Inflammatory macrophage treated with lipopolysaccharide for 1 hour (primary cell): ENCODE measurements at places on chromosomes 16 and 17.

- no peak for DNase-seq
These were observed 77.1 kb downstream of the MRM3 start for GRCh38 chr17:859061-859823.

DNA sequence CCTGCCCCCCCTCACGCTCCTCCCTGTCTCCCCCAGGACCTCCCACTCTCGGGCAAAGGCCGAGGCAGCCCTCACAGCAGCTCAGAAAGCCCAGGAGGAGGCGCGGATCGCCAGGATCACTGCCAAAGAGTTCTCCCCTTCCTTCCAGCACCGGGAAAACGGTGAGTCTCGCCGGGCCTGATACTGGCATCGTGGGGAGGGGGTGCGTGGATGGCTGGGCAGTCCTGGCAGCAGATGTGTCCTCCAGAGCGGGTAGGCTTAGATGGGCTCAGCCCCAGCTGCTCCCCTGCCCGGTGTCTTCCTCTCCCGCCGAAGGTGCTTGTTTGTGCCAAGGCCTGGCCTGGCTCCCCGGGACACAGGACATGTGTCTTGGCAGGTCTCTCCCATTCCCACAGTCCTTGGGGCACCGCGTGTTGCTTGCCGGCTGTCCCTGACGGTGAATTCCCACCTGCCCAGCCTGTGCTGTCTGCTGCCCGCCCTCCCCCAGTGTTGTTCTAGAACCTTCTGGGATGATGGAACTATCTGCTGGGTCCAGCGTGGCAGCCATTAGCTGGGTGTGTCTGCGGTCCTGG is 81.6 kb downstream of the KLHDC4 start:
- no peak for DNase-seq

- no peak for DNase-seq
These were observed 3.7 kb upstream of the PER1 start for GRCh38 chr17:8155996-8156245.

DNA sequence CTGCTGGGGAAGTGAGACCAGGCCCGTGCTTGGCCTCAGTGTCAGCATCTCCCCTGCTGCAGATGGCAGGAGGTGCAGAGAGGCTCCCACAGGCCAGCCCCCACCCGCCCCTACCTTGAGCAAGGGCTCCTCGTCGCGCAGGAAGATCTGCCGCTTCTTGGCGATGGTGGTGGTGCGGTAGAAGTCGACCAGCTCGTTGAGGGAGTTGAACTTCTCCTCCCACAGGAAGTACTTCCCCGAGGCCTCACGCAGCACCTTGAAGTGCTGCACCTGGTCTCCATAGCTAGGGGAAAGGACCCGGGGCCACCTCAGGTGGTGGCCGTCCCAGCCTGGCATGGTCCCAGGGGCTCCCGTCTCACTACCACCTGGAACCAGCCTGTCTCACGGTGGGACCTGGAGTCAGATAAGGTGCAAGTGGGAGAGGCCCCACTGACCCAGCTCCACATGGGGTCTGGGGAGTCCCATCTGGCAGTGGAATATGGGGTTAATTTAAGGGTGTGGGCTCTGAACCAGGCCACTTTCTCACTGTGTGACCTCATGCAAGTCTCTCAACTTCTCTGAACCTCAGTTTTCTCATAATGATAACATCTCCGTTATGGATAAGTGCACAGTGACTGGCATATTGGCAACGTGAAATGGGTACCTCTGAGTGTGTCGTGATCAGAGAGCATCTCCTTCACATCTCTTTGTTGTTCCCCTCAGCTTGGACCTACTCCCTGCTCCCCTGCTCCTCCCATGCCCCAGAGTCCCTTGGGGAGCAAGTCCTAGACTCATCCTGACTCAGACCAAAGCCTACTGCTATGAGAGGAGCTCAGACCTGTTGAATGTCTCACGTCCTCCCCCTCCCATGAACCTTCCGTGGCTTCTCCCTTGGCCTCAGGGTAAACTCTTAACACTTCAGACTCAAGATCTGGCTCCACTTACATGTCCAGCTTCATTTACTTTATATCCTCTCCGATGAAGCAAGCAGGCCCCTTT is 19.8 kb upstream of the FAM83G start:
- no peak for DNase-seq

- DNase-seq = peak; percentile 39
These were observed 18.2 kb downstream of the DNAH17 start for GRCh38 chr17:78558989-78559388.

- DNase-seq = no peak
These were observed 14.5 kb upstream of the RASL10B start for GRCh38 chr17:35716897-35717465.

DNA sequence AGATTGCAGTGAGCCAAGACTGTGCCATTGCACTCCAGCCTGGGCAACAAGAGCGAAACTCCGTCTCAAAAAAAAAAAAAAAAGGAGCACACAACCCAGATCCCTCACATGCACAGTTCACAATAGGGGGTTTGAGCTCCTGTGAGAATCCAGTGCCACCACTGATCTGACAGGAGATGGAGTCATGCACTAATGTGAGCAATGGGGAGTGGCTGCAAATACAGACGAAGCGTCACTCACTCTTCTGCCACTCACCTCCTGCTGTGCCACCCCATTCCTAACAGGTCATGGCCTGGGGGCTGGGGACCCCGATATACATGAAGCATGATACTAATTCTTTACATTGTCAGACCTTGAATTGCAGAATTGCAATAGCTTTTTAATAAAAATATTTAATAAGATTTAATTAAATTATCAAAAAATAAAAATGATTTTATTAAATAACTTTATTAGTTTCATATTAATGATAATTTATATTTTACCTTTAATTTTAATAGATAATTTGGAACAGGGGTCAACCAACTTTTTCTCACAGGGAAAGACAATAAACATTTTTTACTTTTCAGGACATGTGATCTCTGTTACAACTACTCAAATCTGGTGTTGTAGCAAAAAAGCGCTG is 171.4 kb downstream of the COPRS start:
- DNase-seq = no peak

DNA sequence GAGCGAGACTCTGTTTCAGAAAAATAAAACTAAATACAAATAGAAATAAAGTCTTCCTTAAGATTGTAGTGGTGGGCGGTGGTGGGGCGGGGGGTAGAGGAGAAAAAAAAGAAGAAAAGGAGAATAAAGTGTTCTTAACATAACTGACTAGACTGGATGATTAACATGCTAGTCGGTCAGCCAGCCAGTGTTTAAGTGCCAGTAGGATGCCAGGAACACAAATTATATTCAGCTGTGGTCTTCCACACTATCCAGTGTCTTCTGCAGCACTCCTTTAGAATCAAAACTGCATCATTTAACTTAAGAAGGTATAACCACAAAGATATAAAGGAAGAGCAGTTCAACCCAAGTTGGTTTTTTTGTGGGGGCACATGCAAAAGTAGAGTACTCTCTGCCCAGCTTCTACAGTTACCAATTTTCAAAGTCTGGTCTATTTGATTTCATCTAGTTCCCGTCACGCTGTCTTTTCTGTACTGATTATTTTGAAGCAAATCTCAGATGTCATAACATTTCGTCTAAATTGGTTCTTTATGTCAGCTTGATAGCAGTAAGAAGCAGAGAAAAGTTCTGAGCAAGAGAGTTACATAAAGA is 15.8 kb downstream of the HEATR3 start:
- DNase-seq = no peak

GRCh38 chr17:58402047-58402446 is 15.3 kb downstream of the RNF43 start:
- DNase-seq = no peak

DNA sequence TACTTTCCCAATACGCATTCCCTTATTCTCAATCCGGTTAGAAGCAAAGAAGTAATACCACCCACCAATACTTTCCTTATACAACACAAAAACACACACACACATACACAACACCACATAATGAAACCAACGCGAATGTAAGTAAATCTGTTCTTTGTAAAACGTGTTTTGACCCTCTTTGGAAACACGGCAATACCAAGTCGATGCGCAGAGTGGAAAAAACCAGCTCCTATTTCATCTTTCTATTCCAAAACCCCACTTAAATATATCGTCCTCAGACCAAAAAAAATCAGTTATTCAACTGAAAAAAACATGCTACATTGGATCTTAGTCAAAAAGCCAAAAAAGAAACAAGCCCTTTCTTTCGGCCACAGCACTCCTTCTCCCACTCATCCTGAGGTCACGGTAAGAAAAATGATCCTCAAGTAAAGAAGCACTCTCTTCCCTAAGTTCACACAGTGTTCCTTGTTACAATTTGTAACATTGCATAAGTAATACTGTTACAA is 31.0 kb upstream of the ARL4D start:
- peak; percentile 91 for DNase-seq

GRCh38 chr16:30112197-30113030 is 923 bp downstream of the GDPD3 start:
- no peak for DNase-seq

GRCh38 chr16:66515596-66516508 is 34.1 kb downstream of the TK2 start:
- DNase-seq = peak; percentile 51

DNA sequence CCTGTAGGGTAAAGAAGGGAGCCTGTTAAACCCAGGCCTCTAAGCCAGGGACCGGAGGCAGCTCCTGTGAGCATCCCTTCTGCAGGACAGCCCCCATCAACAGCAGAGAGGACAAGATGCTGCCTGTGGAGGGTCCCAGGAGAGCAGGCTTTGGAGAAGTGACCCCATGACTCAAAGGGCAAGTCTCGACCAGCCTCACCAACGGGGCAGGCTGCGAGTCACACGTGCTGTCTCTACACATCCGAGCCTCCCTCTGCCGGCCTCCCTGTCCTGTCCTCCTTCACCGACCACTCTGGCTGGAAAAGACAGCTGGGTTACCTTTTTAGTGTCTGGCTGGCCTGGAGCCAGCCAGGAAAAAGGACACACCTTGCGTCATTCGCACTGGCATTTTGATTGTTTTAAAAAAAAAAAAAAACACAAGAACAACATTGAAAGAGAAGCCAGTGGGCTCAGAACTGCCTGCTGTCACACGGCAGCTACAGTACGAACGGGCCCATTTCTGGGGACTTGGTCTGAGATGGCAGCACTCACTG is 74.5 kb upstream of the RCVRN start:
- DNase-seq = no peak
